Psoas muscle (tissue), 8 donors: ENCODE measurements at places on chromosomes 7 and 10. TPM values are rescaled to one million over a fixed set of nuclear protein-coding genes. Genes with fewer than 3 reads are reported as not detected.

- no peak for DNase-seq
These were observed 39.9 kb downstream of the STRA8 start for GRCh38 chr7:135273581-135273980.

DNA sequence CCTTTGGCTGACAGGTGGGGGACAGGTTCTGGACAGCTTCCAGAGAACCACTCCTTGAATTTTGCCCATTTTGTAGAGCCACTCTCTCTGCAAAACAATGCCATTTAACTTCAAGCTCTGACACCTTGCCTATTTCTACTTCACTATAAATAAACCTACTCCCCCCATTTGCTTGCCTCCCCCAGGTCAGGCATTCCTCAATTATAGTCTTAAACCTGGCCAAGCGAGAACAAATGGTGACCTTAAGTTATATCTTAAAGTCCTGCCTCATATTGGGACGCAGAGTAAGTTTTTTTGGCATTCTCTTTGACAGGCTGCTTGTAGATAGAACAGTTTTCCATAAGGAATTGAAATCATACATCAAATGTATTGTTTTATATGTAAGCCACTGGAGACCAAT lies 706.9 kb downstream of the LRMDA start:
- no peak for DNase-seq

Gene SPDYE9
- total RNA-seq: not detected

Gene SNCG
- total RNA-seq: 9.1 TPM
